ENCODE measurements at places on chromosomes 13 and 19. TPM values are rescaled to one million over a fixed set of nuclear protein-coding genes. Genes with fewer than 3 reads are reported as not detected.

GRCh38 chr13:24135674-24136300, 24.7 kb upstream of the SPATA13 start:
- peaks cover 16% of the 10 kb centered on the region for H3K4me1 ChIP-seq
- no peak overlapping the region for H3K27ac ChIP-seq
- H3K4me3 ChIP-seq, result no peak overlapping the region
- no peaks in the 10 kb centered on the region for H3K27me3 ChIP-seq

- H3K4me1 ChIP-seq, result no peaks in the 10 kb centered on the region
- no peak overlapping the region for H3K4me3 ChIP-seq
- H3K36me3 ChIP-seq, result peaks cover 29% of the 10 kb centered on the region
Measured at GRCh38 chr13:49701491-49701890, 10.2 kb upstream of the EBPL start.

EDNRB gene
- total RNA-seq, result 18.2 TPM

DNA sequence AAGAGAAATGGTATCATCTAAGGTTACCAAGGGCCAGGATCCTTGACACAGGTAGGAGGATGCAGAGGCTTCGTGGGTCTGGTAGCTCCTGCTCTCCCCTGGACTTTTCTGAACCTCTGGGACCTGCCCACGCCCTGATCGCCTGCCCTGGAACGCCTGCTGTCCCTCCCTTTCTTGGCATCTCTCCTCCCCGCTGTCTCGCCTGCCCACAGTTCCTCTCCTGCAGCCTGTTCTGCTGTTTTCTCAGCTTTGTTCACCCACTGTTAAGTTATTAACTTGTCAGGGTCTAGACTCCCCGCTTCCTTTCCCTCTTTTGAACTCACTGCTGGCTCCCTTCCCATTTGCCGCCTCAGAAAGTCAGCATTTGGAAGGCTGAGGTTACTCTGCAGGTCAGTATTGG, 19.8 kb downstream of the SERP2 start:
- DNase-seq, result no peak
- H3K36me3 ChIP-seq, result no peaks in the 10 kb centered on the region
- H3K27me3 ChIP-seq, result peaks cover 4% of the 10 kb centered on the region

TMPRSS9 gene
- total RNA-seq, result 0.41 TPM

DNA sequence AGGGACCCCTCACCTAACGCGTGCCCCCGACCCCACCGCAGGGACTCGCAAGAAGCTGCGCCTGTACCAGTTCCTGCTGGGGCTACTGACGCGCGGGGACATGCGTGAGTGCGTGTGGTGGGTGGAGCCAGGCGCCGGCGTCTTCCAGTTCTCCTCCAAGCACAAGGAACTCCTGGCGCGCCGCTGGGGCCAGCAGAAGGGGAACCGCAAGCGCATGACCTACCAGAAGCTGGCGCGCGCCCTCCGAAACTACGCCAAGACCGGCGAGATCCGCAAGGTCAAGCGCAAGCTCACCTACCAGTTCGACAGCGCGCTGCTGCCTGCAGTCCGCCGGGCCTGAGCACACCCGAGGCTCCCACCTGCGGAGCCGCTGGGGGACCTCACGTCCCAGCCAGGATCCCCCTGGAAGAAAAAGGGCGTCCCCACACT, 4.7 kb upstream of the MYBPC2 start:
- H3K27ac ChIP-seq, result peak overlapping the region; percentile 46
- DNase-seq, result no peak
- no peak overlapping the region for H3K4me3 ChIP-seq
- no peaks in the 10 kb centered on the region for H3K36me3 ChIP-seq
- H3K27me3 ChIP-seq, result peaks cover 23% of the 10 kb centered on the region

CYP2A6 gene
- not detected for total RNA-seq

DNA sequence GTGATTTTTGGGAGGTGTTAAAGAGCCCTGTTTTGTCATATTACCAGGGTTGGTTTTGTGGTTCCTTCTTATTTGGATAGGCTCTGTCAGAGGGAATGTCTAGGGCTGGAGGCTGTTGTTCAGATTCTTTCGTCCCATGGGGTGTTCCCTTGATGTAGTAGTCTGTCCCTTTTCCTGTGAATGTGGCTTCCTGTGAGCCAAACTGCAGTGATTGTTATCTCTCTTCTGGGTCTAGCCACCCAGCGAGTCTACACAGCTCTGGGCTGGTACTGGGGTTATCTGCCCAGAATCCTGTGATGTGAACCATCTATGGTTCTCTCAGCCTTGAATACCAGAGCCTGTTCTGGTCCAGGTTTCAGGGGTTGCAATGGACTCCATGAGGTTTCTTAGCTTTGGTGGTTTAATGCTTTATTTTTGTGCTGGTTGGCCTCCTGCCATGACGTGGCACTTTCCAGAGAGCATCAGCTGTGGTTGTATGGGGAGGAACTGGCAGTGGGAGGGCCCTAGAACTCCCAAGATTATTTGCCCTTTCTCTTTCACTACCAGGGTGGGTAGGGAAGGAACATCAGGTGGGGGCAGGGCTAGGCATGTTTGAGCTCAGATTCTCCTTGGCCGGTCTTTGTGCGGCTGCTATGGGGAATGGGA, 78.8 kb downstream of the SPRY2 start:
- no peak overlapping the region for H3K27ac ChIP-seq
- no peaks in the 10 kb centered on the region for H3K36me3 ChIP-seq
- no peak for DNase-seq
- no peaks in the 10 kb centered on the region for H3K4me1 ChIP-seq
- H3K27me3 ChIP-seq, result no peaks in the 10 kb centered on the region
- H3K4me3 ChIP-seq, result no peak overlapping the region

DNA sequence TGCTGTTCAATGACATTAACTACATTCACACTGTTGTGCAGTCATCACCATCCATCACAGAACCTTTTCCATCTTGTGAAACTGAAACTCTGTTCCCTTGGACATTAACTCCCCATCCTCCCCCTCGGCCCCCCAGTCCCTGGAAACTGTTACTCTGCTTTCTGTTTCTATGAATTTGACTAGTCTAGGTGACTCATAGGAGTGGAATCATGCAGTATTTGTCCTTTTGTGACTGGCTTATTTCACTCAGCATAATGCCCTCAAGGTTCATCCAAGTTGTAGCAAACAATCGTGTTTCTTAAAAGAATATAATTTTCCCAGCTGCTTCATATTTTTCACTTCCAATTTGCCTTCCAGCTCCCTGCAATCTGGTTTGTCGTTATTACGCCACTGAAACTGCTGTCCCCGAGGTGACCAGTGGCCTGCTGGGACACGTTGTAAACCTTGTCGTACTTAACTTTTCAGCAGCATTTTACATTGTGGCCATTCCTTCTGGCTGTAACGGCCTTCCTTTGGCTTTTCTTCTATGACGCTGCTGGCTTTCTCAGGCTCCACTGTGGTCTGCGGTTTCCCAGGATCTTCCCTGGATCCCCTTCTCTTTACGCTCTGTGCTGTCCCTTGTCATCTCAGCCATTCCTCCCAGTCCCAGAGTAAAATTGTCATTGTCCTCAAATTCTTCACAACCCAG, 74.0 kb downstream of the DHRS12 start:
- H3K36me3 ChIP-seq, result peaks cover 11% of the 10 kb centered on the region
- H3K27me3 ChIP-seq, result no peaks in the 10 kb centered on the region
- no peak for DNase-seq
- H3K4me3 ChIP-seq, result no peak overlapping the region
- H3K27ac ChIP-seq, result no peak overlapping the region

DNA sequence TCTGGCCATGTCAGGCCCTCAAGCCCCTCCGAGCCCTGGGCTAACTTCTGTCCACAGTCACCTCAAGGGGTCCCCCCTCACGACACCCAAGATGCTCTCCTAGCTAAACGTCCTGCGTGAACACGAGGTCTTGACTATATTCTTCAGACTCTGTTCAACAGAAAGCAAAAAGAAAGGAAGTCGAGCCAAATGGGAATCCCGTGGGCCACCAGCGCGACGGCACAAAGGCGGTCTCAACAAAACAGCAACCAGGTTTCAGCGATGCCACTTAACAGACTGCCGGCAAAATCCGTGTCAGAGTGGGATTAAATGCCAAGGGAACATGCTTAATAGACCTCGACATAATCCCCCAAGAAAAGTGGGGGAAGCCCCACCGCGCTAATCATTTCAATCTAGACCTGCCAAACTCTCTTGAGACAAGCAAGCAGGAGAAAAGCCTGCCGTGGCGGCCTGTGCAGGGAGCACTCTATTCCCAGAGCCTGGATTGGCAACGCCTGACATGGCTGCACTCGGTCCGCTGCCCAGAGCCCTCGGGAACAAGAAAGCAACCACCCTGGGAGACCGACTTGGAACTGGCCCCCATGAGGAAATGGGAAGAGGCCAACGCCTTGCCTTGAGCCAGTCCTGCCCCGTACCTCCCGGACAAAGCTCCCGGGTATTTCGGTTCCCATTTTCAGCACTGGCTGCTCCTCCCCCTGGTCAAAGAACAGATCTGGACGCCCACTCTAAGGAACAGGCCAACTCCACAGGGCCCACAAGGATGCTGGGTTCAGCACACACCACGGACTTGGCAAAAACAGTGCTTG, 16.0 kb downstream of the ZC3H4 start:
- no peak overlapping the region for H3K4me3 ChIP-seq
- DNase-seq, result no peak
- H3K27me3 ChIP-seq, result no peaks in the 10 kb centered on the region
- peaks cover 52% of the 10 kb centered on the region for H3K4me1 ChIP-seq
- H3K36me3 ChIP-seq, result peaks cover 21% of the 10 kb centered on the region

GNG8 gene
- 2.4 TPM for total RNA-seq

DNA sequence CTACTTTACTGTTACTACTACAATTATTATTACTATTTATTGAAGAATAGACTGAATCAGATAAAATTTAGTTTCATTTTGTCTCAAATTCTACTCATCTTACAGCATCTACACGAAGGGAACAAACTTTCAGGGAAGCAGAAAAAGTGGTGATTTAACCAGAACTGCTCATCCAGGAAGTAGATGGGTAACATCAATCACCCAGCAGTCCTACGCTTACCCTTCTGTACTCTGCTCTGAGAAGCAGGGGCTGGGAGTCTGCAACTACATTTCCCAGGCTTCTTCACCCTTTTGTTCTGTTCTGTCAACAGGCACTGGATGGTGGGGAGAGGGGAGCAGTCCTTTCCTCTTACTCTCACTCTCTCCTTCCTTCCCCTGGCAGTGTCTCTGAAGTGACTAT, 31.4 kb upstream of the GGACT start:
- no peak for DNase-seq
- H3K4me1 ChIP-seq, result no peaks in the 10 kb centered on the region
- H3K27me3 ChIP-seq, result no peaks in the 10 kb centered on the region
- no peak overlapping the region for H3K4me3 ChIP-seq
- H3K27ac ChIP-seq, result no peak overlapping the region
- peaks cover 44% of the 10 kb centered on the region for H3K36me3 ChIP-seq

GRCh38 chr13:47841151-47841550, 159.9 kb downstream of the SUCLA2 start:
- H3K4me3 ChIP-seq, result no peak overlapping the region
- H3K4me1 ChIP-seq, result no peaks in the 10 kb centered on the region
- H3K27me3 ChIP-seq, result peaks cover 8% of the 10 kb centered on the region
- no peak overlapping the region for H3K27ac ChIP-seq
- no peaks in the 10 kb centered on the region for H3K36me3 ChIP-seq

GRCh38 chr19:13057744-13058143, 44.9 kb downstream of the LYL1 start:
- no peaks in the 10 kb centered on the region for H3K36me3 ChIP-seq
- H3K4me3 ChIP-seq, result no peak overlapping the region
- H3K27me3 ChIP-seq, result peaks cover 76% of the 10 kb centered on the region
- H3K27ac ChIP-seq, result no peak overlapping the region
- H3K4me1 ChIP-seq, result peaks cover 32% of the 10 kb centered on the region
- no peak for DNase-seq

DNA sequence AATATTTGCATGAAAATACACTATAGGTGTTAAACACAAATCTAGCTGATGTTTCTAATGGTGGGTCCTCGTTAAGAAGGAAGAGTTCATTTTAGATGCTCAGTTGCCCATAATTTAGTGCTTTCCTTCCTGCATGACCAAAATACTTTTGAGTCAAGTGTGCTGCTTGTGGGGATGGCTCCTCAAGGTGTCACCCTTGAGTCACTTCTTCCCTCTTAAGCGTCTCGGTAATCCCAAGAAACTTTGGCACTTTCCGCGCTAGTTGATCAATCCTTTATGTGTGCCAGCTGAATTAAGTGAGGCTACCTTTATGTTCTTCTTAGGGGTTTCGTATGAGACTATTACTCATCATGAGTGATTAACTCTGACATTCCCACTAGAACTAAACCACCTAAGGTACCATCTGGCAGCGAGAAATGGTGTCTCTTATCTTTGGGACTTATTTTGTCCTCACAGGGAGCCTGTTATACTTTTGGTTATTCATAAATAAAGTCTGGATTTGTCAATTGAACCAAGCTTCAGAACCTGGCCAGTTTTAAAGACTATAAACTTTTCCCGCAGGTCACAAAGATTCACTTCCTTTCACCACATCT, 106.8 kb downstream of the NHLRC3 start:
- peaks cover 37% of the 10 kb centered on the region for H3K27me3 ChIP-seq
- no peak overlapping the region for H3K4me3 ChIP-seq
- H3K36me3 ChIP-seq, result no peaks in the 10 kb centered on the region
- H3K4me1 ChIP-seq, result peaks cover 5% of the 10 kb centered on the region
- no peak overlapping the region for H3K27ac ChIP-seq

DNA sequence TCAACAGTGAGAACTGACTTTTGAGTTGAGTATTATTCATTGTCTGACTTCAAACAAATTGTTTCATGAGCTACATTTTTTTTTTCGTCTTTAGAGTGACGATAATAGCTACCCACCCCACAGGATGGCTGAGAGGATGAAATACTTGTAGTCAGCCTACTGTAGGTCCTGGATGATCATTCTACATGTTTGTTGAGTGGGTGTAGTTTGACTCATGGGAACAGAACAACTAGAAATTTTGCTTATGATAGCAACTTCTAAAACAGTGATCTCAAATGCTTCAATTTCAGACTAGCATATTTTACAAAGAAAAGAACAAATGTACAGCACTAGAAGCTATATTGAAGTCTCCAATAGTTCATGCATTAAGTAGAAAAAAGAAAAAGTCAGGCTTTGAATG, 651.8 kb downstream of the PCDH9 start:
- H3K36me3 ChIP-seq, result no peaks in the 10 kb centered on the region
- H3K27me3 ChIP-seq, result peaks cover 9% of the 10 kb centered on the region
- DNase-seq, result no peak
- H3K4me3 ChIP-seq, result no peak overlapping the region
